ENCODE measurements at places on chromosomes 2 and 18.

GRCh38 chr2:30920511-30920910 lies 113.3 kb upstream of the CAPN13 start:
- DNase-seq, result no peak

DNA sequence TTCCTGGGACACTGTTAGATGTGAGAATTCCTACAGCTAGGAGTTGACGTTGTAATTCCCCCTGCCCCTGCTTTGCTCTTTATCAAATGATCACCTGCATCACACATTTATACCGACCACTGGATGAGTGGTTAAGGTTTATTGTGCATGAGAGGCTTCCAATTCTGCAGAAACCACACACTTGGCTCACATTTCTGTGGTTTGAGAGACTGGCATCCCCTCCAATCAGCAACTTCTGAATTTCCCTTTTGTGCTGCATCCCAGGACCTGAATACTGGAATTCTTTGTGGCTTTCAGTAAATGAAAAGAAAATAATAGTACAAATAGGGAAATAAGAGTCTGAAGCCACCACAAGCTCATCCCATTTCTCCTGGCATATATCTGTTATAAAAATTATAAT lies 628.7 kb upstream of the PIK3C3 start:
- no peak for DNase-seq

DNA sequence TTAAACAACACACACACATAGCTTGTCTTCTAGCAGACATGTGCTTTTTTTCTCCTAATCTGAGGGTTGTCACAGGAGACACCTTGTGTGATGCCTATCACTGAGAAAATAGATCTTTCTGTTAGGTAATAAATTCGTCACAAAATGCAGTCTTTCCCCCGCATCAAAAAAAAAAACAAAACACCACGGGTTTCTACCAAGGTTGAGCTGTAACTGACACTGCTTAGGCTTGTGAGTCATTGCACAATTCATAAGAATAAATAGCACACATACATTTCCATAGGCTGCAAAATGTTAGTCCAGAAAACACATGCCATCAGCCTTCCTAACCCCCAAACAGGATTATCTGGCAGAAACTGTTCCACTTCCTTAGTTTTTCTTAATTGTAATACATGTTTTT lies 6.5 kb downstream of the TMEM163 start:
- DNase-seq, result no peak

DNA sequence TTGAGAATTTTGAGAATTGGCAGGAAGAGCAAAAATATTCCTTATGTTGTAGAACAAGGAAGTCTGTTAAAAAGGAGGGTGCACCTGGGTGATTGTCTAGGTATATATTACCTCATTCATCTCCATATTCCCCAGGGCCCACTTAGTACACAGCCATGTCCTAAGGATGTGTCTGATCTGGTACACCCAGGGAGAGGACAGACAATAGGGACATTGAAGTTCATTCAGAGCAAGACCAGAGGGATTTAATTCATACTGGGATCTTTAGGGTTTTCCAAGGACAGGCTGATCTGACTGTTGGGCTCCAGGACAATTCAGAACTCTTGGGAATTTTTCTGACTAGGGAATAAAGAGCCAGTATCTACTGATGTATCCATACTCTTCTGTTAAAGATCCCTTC lies 112.1 kb downstream of the PHLPP1 start:
- DNase-seq, result no peak

DNA sequence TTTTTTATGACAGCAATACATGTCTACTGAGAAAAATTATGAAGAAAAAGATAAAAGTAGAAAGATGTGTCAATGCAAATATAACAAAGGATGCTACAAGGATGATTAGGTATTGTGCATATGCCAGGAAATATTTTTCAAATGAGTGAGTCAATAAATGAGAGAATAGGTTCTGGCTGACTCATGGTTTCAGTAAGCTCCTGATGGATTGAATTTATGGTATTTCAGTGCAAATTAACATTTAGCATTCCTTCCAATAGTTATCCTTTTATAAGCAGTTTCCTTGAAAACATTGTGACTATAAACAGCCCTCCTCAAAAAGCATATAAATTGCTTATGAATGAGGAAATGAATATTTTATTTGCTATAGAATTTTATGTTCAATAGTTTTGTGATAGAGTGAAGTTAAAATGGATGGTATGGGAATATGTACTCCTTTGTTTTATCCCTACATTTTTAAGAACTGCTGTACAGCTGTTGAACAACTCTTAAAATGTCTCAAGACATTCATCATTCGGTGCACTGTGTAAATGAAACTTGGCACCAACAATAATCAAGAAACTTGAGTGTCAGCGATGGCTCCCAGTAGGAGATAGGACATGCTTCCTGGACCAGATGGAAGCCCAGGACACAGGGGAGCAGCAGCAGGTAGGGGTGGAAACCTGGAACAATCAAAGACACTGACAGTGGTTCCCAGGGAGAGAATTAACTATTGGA lies 144.7 kb downstream of the PMAIP1 start:
- peak; percentile 37 for DNase-seq

- DNase-seq, result no peak
These were observed 187.8 kb upstream of the FSHR start for GRCh38 chr2:49342156-49342555.

GRCh38 chr18:35371412-35372195 lies 5.5 kb downstream of the ZNF396 start:
- no peak for DNase-seq

GRCh38 chr2:101119431-101119830 lies 31.8 kb downstream of the TBC1D8 start:
- no peak for DNase-seq

GRCh38 chr18:37778417-37779165 lies 213.0 kb upstream of the CELF4 start:
- no peak for DNase-seq

- DNase-seq, result no peak
These were observed 170.0 kb downstream of the LTBP1 start for GRCh38 chr2:33116799-33117198.

- DNase-seq, result no peak
These were observed 62.6 kb downstream of the C18orf63 start for GRCh38 chr18:74378179-74378682.

GRCh38 chr2:136211701-136212100 lies 93.8 kb upstream of the CXCR4 start:
- no peak for DNase-seq

GRCh38 chr2:155266109-155266508 lies 567.6 kb downstream of the KCNJ3 start:
- DNase-seq, result no peak

DNA sequence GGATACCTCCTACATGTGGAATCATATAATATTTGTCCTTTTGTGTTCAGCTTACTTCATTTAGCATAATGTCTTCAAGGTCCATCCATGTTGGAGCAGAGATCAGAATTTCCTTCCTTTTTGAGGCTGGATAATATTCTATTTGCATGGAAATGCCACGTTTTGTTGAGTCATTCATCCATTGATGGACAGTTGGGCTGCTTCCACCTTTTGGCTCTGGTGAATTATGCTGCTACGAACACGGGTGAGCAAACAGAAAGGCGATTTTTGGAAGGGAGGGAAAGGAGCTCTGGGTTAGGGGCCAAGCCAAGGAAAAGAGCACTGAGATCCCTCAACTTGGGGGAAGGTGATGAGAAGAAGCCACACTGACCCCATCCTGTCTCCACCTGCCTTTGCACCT lies 260.5 kb downstream of the TNS1 start:
- DNase-seq, result no peak

- DNase-seq, result no peak
These were observed 434.5 kb upstream of the RAB12 start for GRCh38 chr18:8174771-8175170.

DNA sequence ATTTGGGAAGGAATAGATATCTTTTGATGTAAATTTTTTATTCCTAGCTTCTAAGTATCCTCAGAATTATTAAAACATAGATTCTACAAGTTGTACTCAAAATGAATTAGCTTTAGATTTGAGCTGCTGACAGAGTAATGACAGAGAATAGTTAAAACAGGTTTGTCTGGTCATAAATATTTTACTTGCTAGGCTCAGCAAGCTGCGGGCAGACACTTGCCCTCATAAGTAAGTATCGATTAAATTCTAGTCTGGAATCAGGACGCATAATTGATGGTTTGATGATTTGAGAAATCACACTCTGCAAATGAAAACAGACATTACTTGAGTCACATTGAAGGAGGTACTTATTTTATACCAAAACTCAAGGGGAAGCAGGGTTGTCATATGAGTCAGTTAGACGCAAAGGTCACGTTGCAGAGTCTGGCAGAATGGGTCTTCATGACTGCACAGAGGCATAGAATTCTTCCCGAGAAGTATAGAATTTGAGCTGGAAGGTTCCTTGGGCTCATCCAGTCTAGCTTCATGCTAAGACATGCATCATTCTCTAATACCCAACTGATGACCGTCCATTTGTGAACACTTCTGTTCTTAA lies 27.5 kb downstream of the ARL4C start:
- DNase-seq, result no peak

GRCh38 chr2:119155633-119156032 lies 2.9 kb downstream of the C1QL2 start:
- DNase-seq, result no peak

DNA sequence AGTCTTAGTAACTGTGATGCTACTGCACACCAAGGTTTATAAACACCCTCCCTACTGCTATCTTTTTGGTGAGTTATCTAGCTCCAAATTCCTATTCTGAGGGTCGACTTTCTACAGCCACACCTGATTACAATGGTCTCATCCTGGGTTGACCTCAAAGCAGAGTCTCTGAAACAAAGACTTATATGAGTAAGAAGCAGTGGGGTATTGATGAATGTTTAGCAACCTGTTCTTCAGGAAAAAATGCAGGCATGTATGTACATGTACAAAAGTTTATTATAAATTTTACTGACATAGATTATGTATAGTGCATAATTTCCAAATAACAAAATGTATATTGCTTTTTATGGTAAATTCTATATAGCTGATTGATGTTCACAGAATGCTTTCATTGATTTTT lies 51.6 kb upstream of the FMNL2 start:
- DNase-seq, result no peak

- DNase-seq, result no peak
These were observed 64.0 kb downstream of the SPIRE1 start for GRCh38 chr18:12593866-12594265.

GRCh38 chr2:240216167-240216566 lies 75.7 kb upstream of the OTOS start:
- DNase-seq, result no peak

- DNase-seq, result no peak
These were observed 638.6 kb downstream of the ERBB4 start for GRCh38 chr2:211900000-211900399.

- DNase-seq, result no peak
These were observed 2.5 kb upstream of the CDH7 start for GRCh38 chr18:65748321-65748720.

- no peak for DNase-seq
These were observed 1.4 kb downstream of the IL36RN start for GRCh38 chr2:113060396-113060795.

GRCh38 chr2:210159059-210159458 lies 12.2 kb downstream of the KANSL1L start:
- DNase-seq, result no peak

- no peak for DNase-seq
These were observed 483.7 kb upstream of the SPHKAP start for GRCh38 chr2:228665232-228665631.

- DNase-seq, result no peak
These were observed 24.5 kb upstream of the PPP4R1 start for GRCh38 chr18:9638886-9639285.

DNA sequence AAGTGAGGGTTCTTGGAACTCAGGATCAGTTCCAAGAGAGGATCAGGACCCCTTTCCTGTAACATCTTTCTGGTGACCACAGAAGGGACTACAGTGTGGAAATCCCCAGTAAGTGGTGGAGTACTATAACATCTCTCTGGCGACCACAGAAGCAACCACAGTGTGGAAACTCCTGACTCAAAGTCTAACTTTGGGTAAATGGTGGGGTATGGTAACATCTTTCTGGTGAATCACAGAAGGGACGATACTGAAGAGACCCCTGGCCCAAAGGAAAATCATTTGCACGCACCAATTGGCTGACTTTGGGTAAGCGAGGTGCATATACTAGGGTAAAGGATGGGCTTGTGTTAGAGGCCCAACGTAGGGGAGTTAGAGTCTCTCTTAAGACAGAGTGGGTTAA lies 56.3 kb upstream of the GULP1 start:
- DNase-seq, result no peak

DNA sequence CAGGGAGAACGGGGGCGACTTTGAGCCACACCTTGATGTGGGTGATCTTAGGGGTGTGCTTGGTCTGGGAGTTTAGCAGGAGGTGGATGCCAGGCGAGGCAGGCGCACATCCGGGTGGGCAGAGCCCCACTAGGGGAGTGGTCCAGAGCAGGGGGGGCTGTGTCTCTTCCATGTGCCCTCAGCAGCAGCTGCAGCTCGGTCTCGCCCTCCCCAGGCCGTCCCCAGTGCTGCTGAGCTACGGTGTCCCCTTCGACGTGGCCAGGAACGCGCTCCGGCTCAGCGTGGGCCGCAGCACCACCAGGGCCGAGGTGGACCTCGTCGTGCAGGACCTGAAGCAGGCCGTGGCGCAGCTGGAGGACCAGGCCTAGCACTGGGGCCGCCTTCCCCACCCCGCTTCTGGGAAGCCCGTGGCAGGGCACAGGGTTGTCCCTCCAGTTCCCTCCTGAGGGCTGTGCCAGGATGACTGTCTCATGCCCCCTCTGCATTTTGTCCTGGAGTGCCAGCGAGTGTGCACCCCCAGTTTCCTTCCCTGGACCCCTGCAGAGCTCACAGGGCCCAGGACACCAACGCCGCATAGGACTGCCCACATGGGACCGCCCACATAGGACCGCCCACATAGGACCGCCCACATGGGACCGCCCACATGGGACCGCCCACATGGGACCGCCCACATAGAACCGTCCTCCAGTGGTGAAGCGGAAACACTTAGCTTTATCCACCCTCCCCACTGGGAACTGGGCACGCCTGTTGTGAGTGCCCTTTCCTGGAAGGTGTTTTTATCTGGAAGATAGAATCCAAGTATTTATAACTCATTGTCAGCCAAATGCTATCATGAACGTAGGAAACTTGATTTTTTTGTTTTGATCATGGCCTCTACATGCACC lies 1.9 kb upstream of the ESPNL start:
- peak; percentile 23 for DNase-seq

DNA sequence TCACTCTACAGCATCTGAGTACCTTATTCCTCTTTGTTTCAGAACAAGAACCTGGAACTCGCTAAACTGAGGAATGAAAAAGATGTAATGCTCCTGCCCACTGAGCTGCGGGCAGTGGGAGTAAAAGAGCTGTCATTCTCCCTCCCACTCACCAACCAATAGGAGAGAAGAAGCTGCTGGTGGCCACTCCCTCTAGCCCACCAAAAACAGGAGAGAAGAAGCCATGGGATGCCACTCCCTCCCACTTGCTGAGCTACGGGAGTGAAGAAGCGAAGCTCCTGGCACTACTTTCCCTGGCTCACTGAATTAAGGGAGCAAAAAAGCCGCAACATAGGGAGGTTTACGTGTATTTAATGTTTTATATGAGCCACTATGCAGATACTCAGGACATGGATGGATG lies 53.7 kb downstream of the RIT2 start:
- DNase-seq, result no peak
